Putamen (tissue), 1 donor: ENCODE measurements at places on chromosomes 11 and 22.

GRCh38 chr11:128462922-128463321 lies 124.4 kb downstream of the ETS1 start:
- no peak for DNase-seq

- no peak for DNase-seq
These were observed 30.3 kb upstream of the NAP1L4 start for GRCh38 chr11:3022300-3022967.

DNA sequence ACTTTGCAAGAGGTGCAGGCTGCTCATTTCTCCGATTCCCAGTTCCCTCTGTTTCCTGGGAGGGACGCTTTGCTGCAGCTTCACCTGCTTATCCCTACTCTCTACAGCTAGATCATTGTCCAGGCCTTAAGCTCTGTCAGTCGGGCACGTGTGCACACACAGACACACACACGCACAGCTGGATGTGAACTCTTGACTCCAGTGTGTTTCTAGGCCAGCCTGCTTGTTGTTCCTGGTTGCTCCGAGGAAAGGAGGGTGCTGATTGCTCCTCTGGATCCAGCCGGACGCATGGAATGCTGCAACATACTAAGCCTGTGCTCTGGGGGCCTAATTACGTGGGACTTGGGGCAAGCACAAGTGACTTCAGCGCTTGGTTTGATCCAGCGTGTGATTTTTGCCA lies 19.7 kb downstream of the ZNRF3 start:
- DNase-seq = no peak

DNA sequence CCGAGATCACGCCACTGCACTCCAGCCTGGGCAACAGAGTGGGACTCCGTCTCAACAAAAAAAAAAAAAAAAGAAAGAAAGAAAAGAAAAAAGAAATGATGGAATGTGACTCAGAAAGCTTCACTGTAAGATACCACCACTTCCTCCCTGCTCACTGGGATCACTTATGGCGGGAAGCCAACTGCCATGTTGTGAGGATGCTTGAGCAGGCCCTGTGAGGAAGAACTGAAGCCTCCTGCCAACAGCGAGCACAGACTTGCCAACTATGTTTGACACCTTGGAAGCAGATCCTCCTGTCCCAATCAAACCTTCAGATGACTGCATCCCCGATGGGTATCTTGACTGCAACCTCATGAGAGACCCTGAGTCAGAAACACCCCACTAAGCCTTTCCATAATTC lies 8.3 kb downstream of the SEC14L6 start:
- no peak for DNase-seq

GRCh38 chr11:25981998-25982397 lies 349.9 kb upstream of the ANO3 start:
- DNase-seq = peak; percentile 27

DNA sequence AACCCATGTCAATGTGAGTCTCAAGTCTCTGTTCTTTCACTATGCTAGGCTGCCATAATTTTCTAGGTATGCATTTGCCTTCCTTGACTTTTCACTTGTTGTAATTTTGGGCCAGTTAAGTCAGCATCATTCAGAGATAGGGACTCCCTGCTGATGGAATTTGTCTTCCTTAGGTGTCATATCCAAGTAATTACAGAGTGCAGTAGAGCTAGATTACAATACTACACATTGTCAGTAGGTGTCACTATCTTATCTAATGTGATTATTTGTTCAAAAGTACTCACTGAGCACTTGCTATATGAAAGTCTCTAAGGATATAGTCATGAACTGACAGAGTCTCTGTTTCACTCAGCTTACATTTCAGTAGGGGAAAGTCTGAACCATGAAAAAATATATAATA lies 25.0 kb upstream of the SYN3 start:
- no peak for DNase-seq

- DNase-seq = peak; percentile 9
These were observed 26.6 kb downstream of the HPS5 start for GRCh38 chr11:18295316-18295715.

GRCh38 chr11:124578761-124579160 lies 9.0 kb downstream of the OR8A1 start:
- no peak for DNase-seq

GRCh38 chr11:74729397-74729796 lies 1.8 kb downstream of the CHRDL2 start:
- no peak for DNase-seq

GRCh38 chr11:88359114-88359513 lies 21.6 kb upstream of the CTSC start:
- DNase-seq = no peak

- DNase-seq = no peak
These were observed 137.0 kb upstream of the ANO3 start for GRCh38 chr11:26194881-26195280.

- peak; percentile 22 for DNase-seq
These were observed at the start of gene EHF for GRCh38 chr11:34620820-34621792. TSS of gene EHF (plus strand) at chr11:34621093. CDS start at chr11:34642631, 21,538 bp downstream.

GRCh38 chr11:57314221-57314973 lies 10.4 kb downstream of the TNKS1BP1 start:
- DNase-seq = no peak

DNA sequence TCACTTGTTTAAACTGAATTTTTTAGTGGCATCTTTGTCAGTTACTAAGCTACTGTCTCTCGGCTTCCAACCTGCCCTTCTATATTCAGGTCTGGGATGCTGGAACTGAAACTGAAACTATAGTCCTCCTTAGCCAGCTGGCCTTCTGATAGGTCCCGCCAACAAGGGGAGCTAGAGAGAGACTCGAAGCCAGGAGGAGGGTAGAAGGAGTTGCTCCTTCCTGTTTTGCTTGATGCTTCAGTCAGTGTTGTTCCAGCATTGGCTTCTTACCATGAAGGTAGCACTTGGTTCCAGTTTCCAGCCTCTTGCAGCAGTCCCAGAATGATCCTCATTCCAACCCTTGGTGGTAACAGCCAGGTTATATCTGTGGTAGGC lies 32.9 kb upstream of the HORMAD2 start:
- DNase-seq = no peak

DNA sequence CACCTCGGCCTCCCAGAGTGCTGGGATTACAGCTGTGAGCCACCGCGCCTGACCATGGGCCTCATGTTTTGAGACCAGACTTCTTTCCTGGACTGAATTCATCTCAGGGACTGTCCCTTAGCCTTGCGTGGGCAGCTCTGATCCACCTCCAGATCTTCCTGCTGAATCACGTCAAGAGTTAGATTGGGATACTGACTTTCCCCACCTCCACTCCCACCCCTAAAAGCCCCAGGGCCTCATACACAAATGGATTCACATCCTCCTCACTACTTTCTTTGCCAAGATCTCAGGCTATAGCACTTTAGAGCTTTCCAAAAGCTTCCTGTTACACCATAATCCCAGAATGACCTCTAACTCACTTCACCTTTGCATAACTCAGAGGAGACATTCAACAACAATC lies 12.1 kb downstream of the CCDC87 start:
- DNase-seq = no peak

DNA sequence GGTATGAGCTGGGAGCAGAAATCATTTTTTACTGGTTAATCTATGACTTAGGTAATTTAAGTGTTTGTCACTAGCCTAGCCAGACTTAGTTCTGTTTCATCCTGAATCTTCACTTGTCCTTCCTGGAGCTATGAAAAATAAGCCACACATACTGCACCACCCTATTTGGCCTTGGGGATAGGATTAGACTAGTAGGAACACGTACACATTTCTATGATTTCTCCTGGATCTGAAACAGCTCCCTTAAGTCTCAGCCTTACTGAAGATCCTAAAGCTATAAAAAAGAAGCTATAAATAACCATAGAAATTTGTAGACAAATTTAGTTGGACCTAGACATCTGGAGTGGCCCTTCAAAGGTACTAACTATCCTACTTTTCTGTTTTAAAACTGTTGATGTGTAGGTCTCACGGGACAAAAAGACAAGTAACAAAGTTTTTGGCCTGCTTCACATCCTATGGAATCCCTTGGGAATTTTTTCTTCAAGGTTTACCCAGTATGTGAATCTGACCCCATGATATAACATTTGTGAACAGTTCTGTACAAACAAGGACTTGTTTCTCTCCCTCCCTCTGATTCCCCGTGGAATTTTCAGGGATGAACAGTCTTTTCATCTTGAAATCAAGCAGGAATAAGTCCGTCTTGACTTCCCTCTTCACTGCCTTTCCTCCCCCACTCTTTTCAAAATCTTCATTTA lies 275.0 kb downstream of the FAM76B start:
- peak; percentile 16 for DNase-seq

- no peak for DNase-seq
These were observed 99.2 kb downstream of the NAT10 start for GRCh38 chr11:34204396-34205279.

- DNase-seq = no peak
These were observed 57.9 kb downstream of the C11orf58 start for GRCh38 chr11:16796311-16796710.

DNA sequence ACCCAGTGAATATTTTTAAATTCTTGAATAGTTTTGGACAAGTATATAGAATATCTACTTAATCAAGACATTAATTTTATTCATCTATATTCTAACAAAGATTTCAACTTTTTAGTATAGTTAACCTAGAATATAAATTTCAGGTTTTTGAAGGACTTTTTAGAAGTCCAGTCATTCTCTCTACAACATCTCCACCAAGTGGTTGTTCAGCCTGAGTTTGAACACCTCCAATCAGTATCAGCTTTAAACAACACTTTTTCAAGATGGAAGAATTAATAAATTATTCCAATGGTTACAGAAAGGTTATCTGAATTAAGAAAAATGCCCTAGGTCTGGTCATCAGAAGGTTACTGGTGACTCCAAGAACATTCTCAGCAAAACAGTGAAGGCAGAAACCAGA lies 31.8 kb downstream of the EIF3M start:
- DNase-seq = no peak

DNA sequence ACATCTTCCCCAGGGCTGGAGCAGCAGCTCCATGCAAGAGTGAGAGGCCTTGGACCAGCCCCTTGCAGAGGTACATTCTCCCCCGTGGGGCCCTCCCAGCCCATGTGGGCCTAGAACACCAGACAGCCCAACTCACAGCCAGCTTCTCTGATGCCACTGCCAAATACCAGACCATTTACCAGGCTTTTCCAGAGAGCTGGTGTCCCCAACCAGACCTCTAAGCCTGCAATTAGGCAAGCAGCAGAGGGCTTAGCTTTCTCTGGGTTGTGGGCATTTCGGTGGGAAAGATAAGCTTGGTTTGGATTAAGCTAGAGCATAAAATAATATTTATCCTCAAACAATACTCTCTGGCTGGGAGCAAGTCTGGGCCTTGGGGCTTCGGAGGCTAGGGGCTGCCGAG lies 75.6 kb downstream of the TP53I11 start:
- DNase-seq = no peak

DNA sequence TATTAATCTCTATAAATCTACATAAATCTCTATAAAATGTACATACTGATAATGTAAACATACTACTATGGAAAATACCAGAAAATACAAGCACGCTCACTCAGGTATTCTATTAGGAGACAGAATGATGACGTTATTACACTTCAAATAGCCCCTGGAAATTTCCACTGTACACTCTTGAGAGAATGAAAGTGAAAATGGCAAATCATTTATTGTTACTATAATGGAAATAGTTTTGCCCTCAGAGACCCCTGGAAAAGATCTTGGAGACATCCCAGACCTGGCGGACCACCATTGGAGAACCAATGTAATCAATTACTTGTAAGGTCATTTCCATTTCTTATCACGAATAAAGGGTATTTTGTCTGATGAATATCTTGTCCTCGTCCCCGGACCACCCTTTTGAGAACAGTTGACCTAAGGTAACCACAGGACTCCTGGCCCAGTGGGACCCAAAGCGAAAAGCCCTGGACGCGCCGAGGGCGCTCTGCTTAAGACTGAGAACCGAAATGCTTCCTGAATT lies 509 bp upstream of the PRRG4 start:
- no peak for DNase-seq

GRCh38 chr22:29570456-29570855 lies 10.5 kb downstream of the NIPSNAP1 start:
- DNase-seq = no peak

DNA sequence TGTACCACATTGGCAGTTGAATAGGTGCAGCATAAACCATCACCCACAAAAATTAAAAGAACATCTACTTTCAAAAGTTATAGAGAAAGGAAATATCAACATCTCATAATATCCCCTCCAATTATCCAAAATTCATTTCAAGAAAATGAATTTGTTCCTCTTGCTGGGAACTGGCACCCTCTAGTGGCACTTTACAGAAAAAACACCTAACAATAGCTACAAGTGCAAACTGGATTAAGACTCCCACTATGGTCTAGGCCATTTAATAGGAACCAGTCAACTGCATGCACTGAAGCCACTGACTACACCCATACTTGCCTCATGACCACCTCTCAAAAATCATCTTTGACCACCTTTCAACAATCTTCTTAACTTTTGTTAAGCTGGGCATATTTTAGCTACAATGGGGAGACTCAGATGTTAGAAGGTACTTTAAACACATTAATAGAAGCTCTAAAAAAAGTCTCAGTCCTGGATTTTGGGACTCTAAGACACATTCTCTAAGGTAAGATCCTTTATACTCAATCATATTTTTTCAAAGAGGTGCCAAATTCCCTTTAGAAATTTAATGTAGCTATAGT lies 17.3 kb downstream of the TRAF6 start:
- DNase-seq = no peak

- DNase-seq = no peak
These were observed 784 bp downstream of the SULT4A1 start for GRCh38 chr22:43861529-43861928.

GRCh38 chr11:47552566-47553405 lies at the start of gene CELF1:
TSS of gene CELF1 (minus strand) at chr11:47553132. CDS start at chr11:47499523, 53,609 bp downstream.
- peak; percentile 94 for DNase-seq

- DNase-seq = no peak
These were observed 41.0 kb downstream of the CLPB start for GRCh38 chr11:72393303-72393702.

DNA sequence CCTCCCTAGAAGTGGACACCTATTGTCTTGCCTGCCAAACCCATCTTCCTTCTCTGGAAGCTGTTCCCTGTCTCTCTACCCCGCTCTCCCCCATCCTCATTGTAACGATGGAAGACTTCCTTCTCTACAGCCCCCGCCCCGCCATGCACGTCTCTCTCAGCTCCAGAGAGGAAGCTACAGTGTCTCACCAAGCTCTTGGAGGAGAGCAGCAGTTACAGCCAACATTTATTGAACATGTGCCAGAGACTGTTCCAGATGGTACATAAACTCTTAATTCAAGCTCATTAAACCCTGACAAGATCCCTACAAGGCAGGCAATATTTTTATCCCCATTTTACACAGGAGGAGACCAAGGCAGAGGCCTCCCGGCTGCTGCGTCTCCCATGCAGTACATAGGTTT lies 15.1 kb downstream of the MCHR1 start:
- no peak for DNase-seq

- DNase-seq = peak; percentile 83
These were observed 94.4 kb downstream of the SCN3B start for GRCh38 chr11:123560006-123560405.

- peak; percentile 58 for DNase-seq
These were observed 63.9 kb downstream of the SYN3 start for GRCh38 chr22:32994041-32994830.

DNA sequence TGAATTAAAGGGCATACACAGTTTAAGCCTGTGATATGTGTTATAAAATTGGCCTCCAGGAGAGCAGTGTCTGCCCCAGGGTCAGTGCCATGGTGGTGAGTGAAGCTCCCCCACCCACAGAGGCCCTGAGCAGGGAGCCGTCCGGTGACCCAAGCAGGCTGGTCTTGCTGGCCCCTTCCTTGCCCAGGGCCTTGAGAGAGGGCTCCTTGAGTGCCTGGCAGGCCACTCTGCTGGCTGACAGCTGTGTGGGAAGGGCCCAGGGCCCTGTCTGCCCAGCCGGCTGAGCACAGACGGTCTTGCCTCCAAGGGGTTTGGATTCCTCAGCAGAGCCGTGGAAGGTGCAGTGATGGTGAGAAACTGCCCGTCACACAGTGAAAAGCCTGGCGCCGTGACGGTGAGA lies 25.9 kb downstream of the PTDSS2 start:
- DNase-seq = no peak

- no peak for DNase-seq
These were observed 16.3 kb upstream of the RASL10A start for GRCh38 chr22:29331658-29332300.
